Activated naive CD4-positive, alpha-beta T cell treated with anti-CD3 and anti-CD28 coated beads, Interleukin-2, amount 50 U/mL, for 72 hours (primary cell): ENCODE measurements at places on chromosomes 5 and 9.

DNA sequence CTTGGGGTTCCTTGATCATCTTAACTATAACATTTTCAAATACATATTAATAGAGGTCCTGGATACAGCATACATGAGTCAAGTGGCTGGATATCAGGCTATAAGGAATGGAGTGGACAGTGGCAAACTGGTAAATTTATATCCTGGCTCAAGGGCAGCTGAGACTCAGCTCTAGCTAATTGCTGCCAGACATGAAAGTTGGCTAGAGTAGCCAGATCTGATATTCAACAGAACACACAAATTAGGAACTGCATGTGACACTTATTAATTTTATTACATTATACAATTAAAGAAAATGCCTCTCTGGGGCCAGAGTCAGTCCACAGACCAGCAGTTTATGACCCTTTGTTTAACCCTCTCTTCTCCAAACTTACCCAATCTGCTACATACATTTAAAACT lies 206.5 kb downstream of the KCTD16 start:
- no peak for DNase-seq

DNA sequence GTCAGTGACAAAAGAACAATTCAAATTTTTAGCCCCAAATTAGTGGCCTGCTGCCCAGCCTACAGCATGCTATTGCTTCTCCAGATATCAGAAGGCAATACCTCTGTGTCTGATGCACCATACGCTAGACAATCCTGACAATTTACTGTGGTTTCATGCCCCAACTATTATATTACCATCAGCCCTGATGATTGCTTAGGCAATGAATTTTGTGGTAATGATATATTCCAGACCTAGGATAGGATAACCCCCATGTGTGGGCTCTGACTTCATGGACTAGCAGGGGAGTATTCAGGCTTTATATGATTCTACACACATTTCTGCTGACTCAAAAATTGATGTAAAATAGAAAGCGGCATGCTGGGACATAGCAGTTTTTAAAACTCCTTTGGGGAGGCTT lies 168.7 kb upstream of the FST start:
- no peak for DNase-seq

- no peak for DNase-seq
Observed at GRCh38 chr9:14903040-14903439, 7.2 kb downstream of the FREM1 start.

DNA sequence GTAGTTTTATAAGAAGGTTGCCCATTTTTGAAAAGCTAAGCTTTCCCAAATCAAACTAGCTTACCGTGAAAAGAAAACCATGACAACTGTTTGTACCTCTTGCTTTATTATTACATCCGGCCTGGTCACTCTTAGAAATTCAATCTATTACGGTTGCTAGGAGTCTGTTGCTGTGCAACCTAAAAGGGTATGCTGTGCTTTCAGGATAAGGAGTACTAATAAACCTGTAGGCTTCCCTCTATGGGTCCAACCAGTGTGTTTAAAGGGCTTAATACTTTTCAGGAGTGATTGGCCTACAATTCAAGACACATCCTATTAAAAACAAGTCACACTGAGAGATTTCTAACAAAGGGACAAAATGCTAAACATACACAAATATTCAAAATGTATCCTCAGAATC lies 27.1 kb downstream of the RFX3 start:
- DNase-seq: no peak

DNA sequence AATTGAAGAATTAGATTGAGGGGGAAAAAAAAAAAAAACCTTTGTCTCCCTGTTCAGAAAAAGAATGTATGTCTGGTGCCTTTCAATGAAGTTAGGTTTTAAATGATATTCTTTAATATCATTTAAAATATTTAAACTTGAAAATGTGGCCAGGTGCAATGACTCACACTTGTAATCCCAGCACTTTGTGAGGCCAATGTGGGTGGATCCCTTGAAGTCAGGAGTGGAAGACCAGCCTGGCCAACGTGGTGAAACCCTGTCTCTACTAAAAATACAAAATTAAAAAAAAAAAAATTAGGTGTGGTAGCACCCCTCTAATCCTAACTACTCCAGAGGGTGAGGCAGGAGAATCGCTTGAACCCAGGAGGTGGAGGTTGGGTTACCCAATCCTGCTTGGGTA lies 111.1 kb upstream of the RASA1 start:
- no peak for DNase-seq
